ENCODE measurements at places on chromosomes 7 and 10.

GRCh38 chr7:55127135-55127551, 108.3 kb downstream of the EGFR start:
- no peak for DNase-seq

DNA sequence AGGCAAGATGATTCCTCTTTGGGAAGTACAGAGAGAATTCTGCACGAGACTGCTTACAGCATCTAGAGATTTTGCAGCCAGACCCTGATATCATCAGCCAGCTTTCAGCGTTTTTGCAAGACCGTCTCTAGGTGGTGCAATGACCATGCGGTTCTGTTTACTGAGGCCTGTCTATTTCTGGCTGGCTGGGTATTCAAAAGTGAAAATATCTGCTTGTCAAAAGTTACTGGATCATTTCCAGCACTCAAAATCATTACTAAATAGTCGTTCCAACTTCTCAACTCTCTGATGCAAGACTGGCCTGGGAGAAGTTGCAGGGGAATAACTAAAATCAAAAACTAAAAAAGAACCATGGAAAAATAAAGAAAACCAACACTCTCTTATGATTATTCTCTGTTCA, 240.1 kb downstream of the ELMO1 start:
- peak; percentile 66 for DNase-seq

DNA sequence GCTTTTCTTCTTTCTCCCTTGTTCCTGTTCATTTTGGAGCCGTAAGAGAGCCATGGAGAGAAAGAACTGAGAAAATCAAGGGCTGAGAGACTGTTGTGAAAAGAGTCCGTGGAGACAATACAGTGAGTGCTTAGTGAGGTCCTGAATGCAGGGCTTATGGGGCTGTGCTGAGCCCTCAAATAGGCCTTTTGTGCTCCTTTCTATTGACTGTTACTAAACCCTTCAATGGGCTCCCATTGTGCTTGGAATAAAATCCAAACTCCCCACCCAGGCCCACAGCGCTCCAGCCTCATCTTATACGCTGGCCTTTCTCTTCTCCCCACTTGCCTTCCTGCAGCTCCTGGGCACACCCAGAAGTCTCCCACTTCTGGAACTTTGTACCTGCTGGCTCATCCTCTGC, 243.1 kb upstream of the HABP2 start:
- DNase-seq, result no peak

GRCh38 chr7:101898106-101898505, 80.7 kb downstream of the CUX1 start:
- DNase-seq, result no peak

DNA sequence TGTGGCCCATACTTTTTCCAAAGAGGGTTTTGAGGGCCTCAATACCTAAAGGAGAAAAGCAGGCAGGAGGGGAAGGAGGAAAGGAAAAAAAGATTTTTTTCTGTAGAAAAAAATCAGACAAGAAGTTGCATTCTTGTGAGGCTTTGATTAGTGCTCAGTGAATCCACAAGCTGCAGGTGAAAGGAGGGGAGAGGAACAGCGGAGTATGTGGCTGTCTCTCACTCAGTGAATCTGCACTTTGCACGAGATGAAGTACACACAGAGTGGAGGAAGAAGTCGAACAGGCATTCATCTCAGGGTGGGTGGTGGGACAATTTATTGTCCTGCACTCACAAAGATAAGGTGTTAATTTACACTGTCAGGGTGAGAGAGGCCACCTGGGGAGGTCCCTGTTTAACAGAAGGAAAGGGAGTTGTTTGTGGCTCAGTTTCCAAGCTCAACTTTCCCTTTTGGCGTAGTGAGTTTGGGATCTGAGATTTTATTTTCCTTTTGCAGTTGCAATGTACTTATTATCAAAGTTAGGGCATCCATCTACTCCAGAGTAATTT, 49.0 kb upstream of the VIPR2 start:
- DNase-seq, result no peak

DNA sequence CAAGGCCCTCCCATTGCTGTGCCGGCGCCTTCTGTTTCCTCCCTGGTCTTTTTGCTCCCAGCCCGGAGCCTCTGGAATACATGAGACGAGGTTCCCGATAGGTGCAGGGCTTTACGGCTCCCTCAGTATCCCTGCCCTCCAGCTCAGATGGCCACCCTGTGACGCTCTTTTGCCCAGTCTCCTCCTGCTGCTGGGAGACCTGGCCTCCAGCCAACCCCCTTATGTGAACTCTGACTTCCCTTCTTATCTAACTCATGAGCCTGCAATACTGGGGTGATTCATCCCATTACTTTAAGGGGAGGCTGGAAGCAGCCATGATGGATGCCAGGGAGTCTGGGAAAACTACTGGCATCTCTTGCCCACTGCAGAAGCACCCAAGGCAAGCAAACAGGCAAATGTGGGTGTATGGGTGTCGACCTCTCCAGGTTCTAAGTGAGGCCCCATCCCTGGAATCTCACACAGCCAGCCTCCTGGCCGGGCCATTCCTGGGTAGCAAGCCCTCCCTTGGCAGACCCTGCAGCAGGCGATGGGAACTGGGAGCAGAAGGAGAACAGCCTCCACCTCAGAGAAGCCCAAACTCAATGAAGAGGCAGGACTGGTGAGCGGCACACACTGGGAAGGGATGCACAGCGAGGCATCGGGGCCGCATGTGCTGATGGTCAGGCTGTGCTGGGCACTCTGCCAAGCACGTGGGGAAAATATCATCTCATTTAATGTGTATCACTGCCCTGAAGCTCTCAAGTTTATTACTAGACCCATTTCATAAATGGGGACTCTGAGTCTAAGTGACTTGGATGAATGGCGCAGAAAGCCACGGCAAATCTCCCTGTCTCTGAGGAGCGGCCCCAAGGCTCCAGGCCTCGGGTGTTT, 97.5 kb downstream of the FAM53B start:
- peak; percentile 70 for DNase-seq

DNA sequence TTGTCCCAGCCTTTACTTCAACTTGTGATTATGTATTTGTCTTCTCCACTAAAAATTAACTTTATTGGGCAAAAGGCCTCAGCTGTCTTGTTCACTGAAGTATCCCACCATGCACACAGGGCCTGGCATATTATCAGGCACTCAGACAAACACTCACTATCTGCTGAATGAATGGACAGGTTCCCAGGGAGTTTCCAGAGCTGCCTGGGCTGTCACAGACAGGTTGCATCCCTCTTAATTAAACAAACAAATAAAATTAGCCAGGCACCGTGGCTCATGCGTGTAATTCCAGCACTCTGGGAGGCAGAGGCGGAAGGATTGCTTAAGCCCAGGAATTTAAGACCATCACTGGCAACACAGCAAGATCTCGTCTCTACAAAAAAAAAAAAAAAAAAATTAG, 1.5 kb upstream of the TSPAN14 start:
- DNase-seq, result no peak

DNA sequence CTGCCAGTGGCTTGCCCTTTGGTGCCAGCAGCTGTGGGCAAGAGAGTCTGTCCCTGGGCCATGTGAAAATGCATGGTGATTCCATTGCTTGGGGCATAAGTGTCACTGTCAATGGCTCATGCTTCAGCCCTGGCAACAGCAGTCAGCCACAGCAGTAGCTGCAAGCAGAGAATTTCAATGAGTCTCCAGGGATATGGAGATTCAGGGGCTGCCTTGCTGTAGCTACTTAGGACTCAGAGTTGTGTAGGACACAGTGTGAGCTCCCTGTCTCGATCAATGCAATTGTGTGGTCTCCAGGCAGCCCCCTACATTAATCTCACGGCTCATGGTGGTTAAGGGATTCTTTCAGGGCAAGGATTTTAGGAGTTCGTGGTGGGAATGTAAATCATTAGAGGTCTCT, 126.3 kb upstream of the STARD3NL start:
- DNase-seq, result no peak

DNA sequence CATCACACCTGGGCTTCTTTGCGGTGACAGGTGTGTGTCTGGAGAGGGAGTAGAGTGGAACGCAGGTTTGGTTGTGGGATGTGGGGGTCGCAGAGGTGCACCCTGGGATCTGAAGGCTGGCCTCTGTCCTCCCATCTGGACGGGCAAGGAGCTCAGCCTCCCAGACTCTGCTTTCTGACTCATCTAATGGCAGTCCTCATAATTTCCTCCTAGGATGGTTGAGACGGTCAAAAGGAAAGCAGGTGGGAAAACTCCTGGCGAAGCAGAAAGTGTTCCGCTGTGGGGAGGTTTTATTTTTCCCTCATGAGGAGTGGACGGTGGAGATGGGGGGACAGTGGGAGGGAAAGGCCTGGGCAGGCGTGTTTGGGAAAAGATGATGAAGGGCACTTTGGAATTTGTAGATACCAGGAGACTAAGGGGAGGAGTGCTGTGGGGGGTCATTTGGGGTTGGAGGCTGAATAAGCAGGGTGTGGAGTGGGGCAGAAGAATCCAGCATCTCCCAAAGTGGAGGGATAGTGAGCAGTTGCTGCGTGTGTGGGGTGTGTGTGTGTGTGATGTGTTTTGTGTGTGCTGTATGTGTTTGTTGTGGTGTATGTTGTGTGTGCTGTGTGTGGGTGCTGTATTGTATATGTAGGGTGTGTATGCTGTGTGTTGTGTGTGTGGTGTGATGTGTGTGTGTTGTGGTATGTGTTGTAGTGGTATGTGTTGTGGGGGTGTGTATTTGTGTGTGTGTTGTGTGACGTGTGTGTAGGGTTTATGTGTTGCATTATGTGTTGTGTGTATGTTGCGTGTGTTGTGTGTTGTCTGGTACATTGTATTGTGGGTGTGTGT, 97.2 kb upstream of the PODXL start:
- DNase-seq, result no peak

DNA sequence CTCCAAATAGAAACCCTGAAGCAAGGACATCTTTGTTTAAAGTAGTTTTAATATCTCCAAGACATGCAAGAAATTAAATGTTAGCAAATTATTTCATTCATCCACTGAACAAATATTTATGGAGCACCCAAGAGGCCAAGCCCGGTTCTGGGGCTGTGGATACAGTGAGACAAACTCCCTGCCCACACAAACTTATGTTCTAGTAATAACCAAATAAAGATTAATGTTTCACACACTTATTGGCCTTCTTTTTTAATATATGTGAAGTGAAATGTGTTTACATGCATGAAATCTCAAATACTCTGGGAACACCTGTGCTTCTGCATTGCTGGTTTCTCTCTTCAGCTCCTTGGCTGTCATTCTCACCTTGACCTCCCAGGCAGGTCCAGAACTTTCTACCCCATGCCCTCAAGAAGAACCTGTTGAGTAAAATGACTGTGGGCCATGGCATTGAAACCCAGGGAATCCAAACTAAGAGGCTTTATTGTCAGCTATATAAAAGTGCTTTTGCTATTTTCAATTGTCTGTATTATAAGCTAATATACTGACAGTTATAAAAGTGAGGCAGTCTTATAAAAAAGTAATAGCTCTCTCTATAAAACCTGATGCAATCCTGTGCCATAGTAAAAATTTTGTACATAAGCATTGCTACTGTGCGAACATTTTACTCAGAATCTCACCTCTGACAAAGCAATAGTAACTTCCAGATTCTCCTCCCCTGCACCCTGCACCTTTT, 43.7 kb downstream of the SVIL start:
- DNase-seq, result no peak

DNA sequence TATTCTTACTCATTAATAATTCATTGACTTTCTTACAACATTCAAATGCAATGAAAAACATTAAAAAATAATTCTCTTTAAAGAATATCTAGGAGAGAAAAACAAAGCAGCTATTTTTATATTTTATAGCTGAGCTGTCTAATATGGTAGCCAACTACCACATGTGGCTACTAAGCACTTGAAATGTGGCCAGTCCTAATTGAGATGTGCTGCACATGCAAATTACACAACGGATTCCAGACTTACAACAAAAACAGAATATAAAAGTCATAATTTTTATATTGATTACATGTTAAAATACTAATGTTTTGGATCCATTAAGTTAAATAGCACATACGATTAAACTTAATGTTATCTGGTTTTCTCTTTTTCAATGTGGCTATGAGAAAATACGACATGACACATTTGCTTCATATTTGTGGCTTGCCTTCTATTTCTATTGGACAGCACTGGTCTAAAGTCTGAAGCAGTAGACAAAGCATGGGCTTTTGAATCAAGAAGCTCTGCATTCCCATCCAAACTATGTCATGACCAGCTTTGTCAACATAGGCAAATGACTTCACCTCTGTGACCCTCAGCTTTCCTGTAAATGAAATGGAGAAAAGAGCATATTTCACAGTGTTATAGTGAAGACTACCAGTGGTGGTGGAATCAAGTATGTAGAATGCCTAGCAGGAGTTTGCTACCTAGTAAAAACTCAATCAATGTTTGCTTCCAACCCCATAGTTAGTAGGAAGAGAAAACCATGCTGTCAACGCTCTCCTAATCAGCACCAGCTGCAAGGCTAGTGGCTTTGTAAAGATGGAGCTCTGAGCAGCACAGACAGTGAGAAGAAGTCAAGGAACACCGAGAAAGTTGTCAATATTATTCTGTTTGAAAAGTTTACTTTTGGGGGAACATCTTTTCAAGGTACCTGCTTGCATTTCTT, 37.1 kb upstream of the GDF10 start:
- no peak for DNase-seq

DNA sequence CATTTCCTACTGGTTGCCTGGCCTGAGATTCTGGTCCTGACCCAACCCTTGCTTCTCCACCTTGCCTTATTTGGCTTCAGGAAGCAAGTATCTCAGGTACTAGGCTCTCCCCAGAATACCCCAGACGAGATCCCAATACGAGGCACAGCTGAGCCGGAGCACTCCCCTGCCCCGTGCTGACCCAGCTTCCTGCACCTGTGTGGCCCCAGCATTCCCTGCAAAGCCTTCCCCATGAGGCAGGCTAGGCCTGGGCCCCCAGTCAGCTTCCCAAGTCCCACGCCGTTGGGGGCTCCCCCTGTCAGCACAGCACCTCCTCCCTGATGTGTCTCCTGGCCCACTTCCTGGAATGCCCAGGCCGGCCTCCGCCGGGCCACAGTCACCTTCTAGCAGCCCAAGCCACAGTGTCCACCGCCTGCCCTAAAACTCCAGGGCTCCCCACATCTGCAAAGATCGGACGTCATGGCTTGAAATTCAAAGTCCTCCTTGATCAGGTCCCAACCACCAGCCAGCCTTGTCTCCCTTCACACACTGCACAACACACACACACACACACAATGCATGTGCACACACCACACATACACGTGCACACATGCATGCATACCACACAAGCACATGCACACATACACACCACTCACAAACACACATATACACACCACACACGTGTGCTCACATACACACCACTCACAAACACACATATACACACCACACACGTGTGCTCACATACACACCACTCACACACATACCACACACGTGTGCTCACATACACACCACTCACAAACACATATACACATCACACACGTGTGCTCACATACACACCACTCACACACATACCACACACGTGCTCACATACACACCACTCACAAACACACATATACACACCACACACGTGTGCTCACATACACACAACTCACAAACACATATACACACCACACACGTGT, 78.9 kb upstream of the FOXK1 start:
- DNase-seq, result no peak

DNA sequence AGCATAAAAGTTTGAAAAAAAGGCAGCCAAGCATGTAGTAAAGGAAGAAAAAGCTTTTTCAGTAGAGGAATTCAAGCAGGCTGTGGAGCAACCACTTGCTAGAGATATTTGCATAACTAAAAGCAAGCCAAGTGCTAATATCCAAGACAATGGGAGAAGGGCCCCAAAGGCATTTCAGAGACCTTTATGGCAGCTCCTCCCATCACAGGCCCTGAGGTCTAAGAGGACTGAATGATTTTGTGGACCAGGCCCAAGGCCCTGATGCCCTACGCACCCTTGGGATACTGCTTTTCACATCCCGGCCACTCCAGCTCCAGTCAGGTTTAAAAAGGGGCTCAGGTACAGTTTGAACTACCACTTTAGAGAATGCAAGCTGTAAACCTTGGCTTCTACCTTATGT, 261.7 kb upstream of the SEMA3C start:
- no peak for DNase-seq

GRCh38 chr10:65861249-65861648, 1064.6 kb upstream of the LRRTM3 start:
- DNase-seq, result no peak

All from dorsolateral prefrontal cortex (tissue), 122 donors.